ENCODE measurements at places on chromosomes 3 and 15.

DNA sequence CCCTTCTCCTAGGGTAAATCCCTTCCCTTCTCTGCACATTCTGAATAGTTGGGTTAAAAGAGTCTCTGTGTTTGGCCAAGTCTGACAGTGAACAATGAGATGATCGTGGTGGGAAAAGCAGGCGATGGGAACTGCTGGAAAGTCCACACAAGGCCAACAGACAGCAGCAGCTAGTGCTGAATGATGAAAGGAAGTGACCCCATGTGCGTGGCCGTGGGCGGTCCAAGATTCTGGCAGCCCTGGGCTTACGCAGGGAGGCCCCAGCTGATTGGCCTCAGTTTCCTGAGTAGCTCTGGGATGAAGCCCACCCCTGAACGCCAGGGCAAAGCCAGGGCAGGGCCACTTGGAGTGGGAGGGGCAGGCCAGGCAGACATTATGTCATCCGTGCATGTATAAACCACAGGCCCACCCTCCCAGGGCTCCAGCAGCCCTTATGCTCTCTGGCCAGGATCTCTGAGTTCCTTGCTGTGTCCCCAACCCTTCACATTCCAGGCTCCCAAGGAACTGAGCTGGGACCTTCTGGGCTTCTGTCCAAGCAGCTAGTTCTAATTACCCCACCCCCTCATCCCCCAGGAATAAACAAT, 57.8 kb downstream of the CDC25A start:
- no peak for DNase-seq

GRCh38 chr3:177330779-177331178, 133.5 kb upstream of the TBL1XR1 start:
- no peak for DNase-seq

DNA sequence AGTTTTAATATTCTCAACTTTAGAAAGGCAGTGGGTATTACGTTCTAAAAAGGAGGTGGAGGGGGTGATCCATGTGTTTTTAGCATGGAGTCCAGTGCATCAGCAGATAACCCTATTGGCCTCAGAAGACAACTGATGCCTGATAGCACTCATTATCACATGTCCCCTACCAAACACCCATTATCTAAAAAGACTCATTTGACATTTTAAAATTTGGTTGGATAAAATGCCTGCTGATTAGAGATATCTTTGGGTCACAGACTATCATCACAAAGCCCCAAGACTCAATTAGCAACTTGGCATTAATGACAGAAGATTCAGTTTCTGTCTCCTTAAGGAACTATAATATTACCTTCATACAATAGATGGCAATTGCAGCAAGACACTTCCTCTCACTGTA, 589.3 kb downstream of the RBMS3 start:
- no peak for DNase-seq

- DNase-seq = no peak
These were observed 186.1 kb downstream of the SEMA6D start for GRCh38 chr15:47903368-47903767.

DNA sequence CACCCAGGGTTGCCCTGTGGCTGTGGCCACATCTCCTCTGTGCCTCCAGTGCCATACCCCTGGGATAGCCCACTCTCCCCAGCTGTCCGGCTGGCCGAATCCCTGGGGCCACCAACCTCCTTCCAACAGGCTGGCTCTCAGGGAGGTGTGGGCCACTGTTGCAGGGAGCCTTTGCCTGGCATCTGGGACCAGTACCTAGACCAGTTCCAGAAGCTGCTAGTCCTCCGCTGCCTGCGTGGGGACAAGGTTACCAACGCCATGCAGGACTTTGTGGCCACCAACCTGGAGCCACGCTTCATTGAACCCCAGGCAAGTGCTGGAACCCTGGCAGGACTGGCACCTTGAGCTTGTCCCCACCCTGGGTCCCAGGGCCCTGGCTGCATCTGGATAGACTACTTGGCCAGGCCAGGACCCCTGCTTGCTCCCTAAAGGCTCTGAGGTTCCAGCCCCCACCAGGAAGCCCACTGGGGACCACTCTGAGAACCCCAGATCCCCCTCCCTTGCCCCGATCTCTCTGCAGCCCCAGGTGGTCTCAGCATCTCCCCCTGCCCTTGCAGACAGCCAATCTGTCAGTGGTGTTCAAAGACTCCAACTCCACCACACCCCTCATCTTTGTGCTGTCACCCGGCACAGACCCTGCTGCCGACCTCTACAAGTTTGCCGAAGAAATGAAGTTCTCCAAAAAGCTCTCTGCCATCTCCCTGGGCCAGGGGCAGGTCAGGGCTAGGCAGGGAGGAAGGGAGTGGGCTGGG, 50.0 kb downstream of the SEMA3G start:
- DNase-seq = no peak

All from CD4-positive, alpha-beta T cell treated with Interleukin-10 for 1 hour (primary cell).